HuH-7.5 (cell line): ENCODE measurements at places on chromosomes 2 and 18.

DNA sequence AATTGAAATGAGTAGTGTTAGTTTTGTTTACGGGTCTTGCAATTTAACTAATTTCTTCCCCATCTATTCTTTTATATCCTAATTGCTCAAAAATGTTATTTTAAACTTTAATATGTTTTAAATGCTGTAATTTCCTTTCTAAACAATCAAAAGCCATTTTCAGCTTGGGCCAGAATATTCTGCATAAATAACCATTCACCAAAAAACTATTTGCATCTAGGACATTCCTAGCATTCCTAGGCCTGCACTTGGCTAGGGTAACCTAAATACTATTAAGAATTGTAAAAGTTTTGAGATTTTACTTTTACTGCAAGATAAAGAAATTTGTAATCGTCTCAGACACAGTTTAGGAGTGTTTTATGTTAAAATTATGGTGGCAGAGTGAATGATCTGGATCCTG lies 7.8 kb upstream of the ETAA1 start:
- no peak for DNase-seq

GRCh38 chr2:134659724-134660123 lies 59.1 kb downstream of the TMEM163 start:
- no peak for DNase-seq

DNA sequence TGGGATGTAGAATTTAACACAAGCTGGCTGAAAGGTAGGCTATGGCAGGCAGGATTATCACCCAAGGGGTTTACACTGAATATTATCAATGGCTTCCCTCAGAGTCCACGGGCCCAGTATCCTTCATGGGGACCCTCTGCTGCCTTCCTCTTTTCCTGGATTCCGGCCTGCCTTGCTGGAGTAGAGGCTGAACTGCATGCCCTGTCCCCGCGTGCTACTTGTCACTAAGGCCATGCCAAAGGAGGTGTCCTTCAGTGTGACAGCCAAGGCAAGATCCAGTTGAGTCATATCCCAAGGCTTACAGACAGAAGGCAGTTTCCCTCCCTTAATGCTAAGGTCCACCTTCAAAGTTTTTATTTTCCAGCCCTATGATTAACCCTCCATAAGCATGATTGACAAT lies 156.3 kb downstream of the CYP26B1 start:
- no peak for DNase-seq

DNA sequence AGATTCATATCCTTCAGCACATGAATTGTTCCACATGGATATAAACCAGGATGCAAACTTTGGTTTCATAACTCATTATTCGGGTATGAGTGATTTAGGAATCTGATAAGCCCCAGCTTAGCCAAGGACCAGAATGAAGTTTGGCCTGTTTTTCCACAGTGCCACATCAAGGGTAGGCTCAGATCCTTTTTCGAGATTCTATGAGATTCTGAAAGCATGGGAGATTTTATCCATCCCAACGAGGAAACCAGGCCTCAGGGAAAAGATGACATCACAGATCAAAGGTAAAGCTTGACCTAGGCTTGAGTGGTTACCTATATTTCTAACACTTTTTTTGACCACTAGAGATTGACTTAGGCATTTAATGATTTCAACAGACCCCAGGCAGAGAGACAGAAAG lies 590.8 kb upstream of the PKDCC start:
- no peak for DNase-seq

- DNase-seq = no peak
These were observed 117.7 kb upstream of the RAB6C start for GRCh38 chr2:129861666-129862288.

DNA sequence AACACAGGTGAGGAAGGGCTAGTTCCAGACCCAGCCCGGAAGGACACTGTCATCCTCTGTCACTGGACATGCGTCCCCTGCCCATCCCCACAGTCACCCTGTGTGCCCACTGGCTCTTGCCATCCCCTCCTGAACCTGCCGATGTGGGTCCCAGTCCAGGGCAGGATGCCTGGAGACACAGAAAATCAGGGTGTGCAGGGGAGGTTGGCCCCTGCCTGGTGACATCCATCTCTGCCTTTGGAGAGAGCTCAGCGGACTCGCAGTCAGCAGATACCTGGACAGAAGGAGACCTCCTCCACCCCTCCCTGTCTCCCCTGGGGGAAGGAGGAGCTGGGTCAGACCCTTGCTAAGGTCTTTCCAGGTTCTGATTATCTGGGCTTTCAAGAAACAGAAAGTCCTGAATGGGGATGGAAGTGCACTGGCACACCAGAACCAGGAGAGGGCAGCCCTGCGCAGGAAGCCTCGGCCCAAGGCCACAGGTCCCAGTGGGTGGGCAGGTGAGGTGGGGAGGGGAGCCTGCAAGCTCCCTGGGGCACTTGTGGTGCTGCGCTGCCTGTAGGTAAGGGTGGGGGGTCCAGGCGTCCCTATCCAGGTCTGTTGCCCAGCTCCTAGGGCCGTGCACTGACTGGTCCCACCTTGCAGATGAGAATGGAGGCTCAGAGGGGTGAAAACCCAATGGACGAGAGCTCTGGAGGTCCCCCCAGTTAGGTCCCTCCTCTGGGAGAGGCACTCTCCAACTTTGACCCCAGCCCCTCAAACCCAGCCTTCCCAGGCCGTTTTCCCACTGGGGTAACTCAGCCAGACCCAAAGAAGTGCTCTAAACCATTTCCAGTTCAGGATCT lies 9.7 kb upstream of the OTOS start:
- peak; percentile 87 for DNase-seq

DNA sequence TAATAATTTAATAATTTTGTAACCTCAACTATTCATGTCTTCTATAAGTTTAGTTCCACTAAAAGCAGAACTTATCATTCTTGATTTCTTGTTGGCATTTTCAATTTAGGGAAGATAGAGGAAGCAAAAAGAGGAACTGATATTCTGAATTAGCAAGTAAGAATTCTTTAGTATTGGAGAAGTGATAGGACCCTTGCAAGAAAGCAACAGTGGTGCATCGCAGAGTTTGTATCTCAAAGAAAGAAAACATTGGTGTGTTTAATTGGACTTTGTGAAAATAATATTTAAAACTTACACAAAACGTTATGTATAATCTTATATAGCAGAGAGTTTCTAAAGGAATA lies 36.5 kb upstream of the TNFRSF11A start:
- DNase-seq = no peak

DNA sequence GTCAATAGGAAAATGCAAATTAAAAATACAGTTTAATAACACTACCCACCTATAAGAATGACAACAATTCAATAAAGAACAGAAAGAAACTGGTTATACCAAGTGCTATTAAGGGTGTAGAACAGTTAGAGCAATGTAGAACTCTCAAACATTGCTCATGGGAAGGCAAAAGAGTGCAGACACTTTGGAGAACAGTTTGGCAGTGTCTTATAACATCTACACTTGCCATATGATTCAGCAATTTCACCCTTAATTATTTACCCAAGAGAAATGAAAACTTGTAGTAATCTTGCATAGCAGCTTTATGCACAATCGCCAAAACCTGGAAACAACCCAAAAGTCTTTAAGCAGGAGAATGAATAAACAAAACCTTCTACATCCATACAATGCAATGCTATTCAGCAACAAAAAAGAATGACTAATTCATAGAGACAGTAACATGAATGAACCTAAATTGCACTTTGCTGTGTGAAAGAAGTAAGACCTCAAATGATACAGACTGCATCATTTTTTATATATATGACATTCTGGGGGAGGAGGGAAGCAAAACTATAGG lies 455.2 kb downstream of the THSD7B start:
- no peak for DNase-seq

DNA sequence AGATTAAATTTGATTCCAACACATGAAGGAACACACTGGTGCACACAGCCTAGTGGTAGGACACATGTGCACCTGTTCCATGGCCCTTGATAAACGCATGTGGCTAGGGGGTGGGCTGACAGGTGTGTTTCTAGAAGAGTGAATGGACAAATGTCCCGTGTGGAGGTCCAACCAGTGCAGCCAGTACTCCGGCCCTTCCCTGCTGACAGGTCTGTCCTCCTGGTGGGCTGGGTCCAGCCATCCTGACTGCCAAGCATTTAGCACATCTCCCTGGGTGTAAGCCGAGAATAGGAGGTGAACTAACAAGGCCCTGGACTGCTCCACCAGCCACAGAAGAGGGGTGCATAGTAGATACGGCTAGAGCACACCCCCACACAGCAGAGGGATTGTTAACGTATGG lies 258.7 kb upstream of the RAB6C start:
- DNase-seq = no peak

DNA sequence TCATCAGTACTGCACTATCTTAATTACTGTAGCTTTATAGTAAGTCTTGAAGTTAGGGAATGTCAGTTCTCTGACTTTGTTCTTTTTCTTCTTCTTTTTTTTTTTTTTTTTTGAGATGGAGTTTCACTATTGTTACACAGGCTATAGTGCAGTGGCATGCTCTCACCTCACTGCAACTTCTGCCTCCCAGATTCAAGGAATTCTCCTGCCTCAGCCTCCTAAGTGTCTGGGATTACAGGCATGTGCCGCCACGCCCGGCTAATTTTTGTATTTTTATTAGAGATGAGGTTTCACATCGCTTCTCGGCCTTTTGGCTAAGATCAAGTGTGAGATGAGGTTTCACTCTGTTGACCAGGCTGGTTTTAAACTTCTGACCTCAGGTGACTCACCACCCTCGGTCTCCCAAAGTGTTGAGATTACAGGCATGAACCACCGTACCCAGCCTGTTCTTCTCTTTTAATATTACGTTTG lies 41.9 kb upstream of the TANC1 start:
- DNase-seq = no peak

DNA sequence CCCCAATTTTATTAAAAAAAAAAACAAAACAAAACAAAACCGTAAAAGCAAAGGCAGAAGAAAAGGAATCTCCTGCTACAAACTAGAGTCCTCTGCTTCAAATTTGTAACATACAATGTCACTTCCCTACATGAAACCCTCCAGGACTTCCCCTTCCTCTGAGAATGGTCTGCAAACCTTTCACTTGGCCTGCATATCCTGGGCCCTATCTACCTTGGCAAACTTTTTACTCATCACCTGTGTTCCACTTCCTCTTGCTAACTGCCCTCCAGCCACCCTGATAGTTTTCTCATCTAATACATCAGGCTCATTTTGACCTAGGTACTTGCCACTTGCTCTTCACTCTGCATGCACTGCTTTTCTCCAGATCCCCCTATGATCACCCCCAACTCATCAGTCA lies 255.5 kb downstream of the ETAA1 start:
- no peak for DNase-seq

- DNase-seq = no peak
These were observed 55.8 kb upstream of the SLC35F5 start for GRCh38 chr2:113812204-113812603.

GRCh38 chr2:134668821-134669220 lies 50.0 kb downstream of the TMEM163 start:
- DNase-seq = no peak

DNA sequence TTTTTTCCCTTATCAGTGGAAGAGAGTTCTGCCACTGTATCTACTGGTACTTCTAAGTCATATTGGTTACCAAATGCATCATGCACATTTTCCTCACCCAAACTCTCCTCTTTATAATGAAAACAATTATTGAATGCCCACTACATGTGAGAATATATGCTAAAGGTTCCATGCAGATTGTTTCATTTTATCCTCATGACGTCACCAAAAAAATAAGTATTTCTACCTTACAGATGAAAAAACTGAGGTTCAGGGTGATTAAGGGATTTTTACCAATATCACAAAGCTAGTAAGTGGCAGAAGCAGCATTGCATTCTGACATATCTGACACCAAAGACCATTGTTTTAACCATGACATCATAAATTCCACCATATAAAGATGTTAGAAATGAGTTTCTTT lies 51.9 kb upstream of the ZEB2 start:
- no peak for DNase-seq

- peak; percentile 29 for DNase-seq
These were observed 116.2 kb downstream of the RND3 start for GRCh38 chr2:150371044-150371818.

DNA sequence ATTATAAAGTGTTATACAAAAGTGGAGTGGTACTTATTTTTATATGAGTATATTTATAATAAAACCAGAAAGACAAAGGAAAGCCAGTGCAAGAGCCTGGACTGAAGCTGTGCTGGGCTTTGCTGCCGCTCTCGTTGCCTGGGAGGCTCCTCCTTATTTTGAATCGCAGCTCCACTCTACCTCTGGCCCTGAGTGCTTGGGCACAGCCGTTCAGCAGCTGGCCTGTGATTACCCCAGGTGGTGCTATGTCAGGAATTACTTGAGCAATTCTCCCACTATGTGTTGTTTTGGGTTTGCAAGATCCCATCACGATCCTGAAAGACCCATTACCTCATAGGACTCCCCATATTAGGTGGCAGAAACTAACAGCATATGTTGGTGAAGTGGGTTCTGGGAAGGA lies 53.0 kb upstream of the LCLAT1 start:
- DNase-seq = no peak

- DNase-seq = no peak
These were observed 47.8 kb downstream of the ZNF804A start for GRCh38 chr2:184646177-184646576.

DNA sequence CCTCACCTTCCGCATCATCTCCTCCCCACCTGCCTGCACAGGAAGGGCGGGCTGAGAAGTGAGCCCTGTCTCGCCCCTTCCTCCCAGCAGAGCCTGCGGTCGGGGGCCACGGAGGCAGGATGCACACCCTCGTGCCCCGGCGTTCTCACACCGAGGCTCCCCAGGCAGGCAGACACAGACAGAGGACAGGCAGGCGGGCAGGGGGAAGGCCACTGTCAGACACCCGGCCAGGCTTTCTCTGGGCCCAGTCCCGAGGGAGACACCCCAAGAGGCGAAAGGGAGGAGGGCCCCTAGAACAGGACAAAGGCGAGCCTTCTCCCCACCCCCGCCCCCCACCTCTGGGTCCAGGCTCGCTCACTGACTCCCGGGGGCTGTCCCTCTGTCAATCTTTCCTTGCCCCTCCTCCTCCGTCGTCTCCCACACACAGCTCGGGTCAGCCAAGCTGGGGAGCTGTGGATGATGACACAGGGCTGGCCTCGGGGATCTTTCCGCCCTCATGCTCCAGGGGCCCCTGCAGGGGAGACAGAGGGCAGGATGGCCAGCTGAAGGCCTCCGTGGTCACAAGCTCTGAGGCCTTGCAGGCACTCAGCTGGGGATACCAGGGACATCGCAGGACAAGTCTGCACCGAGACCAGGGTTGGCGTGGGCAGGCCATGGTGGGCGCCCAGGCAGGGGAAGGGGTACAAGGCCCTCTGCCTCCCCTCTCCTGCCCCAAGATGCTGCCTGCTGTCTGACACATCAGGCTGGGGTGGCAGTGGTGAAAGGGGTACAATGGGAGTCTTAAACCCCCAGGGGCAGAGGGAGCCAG lies 24.9 kb downstream of the BIN1 start:
- no peak for DNase-seq

DNA sequence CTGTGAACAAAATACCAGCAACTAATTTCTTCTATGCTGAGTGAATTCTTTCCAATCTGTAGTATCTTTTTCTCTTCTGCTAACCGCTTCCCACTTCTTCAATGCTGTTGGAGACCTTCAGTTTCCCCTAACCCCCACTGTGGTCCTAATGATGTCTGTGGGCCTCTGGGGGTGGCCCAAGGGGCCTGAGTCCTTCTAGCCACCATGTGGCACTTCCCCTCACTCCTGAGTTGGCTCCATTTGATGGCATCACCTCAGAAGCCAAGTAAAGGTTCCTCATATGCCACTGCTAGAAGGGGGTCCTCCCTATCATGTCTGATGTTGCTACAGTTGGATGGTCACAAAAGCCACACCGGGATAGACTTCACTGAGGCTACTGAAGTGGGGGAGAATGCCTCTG lies 37.5 kb downstream of the ARHGAP25 start:
- no peak for DNase-seq
